Hepatocyte (in vitro differentiated cells): ENCODE measurements at places on chromosomes 5 and 9.

DNA sequence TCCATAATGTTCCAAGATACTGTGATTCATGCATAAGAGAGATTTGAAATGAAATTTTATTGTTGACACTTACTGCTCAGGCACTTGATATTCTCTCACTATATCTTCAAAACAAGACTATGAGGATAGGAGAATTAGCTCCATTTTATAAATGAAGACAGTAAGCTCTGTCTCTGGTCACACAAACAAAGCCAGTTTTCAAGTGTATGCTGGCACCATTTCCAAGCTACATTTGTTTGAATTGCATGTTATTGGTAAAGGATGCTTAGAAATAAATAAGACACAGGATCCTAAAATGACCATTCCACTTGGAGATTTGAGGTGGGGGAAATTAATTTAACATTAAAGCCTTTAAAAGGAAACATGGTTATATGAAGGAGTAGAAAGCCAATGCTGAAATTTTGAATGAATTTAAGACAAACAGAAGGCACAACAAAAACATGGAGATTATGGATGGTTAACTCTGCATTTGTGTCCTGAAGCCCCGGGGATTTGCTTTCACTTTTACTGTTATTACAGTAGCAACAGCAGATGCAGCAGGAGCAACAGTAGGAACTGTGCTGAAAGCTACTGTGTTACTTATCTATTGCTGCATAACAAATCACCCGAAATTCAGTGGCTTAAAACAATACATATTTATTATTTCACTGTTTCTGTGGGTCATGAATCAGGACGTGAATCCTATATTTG, 79.7 kb upstream of the ASTN2 start:
- DNase-seq: no peak

- peak; percentile 33 for DNase-seq
These were observed 75.4 kb upstream of the CDKN2B start for GRCh38 chr9:22084336-22085035.

DNA sequence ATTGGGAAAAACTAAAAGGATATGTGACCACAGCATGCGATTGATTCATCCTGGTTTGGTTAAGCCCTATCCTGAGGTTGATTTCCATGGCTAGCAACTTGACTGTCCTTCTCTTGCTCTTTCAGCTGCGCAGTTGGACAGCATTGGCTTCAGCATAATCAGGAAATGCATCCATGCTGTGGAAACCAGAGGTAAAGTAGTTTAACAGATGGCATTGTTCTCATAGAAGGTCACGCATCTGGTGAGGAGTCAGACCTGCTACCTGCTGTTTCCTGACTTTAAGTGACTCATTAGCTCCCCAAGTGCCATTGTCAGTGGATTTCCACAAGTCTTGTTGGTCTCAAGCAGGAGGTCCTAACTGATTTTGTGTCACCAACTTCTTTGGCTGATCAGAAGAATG, 266.9 kb downstream of the ARHGAP26 start:
- DNase-seq: no peak

DNA sequence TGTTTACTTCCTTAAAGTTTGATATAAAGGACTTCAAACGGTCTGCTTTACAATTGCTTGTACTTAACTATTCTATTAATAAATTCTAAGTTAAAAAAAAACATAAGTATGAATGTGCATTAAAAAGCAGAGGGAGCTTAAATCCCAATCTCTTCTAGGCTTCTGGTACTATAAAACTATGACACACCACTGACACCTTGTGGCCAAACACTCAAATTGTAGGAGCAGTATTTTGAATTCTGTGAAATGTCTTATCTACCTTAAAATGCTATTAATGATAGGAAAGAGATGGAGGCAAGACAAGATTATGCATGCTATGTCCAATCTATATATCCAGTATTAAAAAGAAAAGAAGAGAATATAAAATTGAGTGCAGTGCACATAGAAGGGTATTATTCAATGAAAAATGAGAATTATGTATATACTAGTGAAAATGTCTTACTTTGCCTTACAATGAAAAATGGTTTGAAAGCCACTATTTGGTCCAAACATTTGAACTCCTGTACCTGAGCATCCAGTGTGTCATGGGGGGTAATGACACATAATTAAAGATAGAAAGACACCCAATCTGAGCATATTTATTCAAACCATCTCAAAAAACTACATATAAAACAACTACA, 87.6 kb downstream of the ERP44 start:
- peak; percentile 47 for DNase-seq

- DNase-seq: no peak
These were observed 306.8 kb downstream of the TRPM3 start for GRCh38 chr9:70814597-70814996.

DNA sequence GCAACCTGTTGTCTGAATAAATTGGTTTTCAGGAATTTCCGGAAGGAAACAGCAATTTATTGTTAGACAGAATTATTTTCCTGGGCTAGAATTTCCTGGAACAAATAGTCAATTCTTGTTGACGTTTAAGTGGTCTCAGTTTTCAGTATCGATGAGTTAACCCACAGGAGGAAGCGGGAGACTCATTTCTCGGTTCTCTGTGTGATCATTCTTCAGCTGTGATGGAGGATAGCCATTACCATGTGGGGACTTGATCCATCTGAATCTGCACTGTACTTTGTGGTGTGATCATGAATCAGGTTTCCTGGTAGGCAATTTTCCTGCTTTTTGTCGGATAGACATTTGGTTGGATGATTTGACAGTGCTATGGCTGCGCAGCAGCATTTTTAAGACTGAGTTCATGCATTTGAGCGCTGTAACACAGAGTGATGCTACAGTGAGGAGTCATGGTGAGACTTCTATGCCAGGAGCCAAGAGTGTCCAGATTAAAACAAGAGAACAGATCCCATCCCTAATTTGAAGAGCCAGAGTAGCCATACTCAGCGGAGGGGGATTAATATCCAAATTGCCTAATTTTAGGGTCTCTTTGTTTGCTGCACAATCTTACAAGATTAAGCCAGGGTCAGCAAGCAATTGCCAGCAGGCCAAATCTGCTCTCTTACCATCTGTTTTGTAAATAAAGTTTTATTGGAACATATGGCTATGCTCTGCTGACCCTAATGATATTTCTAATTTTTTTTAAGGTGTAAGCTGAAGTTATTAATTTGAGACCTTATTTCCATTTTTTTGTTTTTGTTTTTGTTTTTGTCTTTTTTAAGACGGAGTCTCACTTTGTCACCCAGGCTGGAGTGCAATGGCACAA, 355.9 kb downstream of the RAB3C start:
- DNase-seq: no peak

DNA sequence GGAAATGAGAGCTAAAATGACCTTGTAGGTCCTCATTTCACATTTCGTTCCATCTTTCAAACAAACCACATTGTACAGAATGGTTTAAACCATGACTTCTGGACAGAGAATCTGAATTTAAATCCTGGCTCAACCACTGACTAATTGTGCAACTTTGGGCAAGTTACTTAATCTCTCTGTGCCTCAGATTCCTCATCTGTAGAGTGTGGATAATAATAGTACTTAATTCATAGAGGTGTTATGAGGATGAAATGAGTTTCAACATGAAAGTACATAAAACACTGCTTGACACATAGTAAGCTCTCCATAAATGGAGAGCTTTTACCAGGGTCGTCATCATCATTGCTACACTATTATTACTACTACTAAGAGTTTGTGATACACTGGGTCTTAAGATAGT, 46.3 kb upstream of the FOXE1 start:
- DNase-seq: no peak

DNA sequence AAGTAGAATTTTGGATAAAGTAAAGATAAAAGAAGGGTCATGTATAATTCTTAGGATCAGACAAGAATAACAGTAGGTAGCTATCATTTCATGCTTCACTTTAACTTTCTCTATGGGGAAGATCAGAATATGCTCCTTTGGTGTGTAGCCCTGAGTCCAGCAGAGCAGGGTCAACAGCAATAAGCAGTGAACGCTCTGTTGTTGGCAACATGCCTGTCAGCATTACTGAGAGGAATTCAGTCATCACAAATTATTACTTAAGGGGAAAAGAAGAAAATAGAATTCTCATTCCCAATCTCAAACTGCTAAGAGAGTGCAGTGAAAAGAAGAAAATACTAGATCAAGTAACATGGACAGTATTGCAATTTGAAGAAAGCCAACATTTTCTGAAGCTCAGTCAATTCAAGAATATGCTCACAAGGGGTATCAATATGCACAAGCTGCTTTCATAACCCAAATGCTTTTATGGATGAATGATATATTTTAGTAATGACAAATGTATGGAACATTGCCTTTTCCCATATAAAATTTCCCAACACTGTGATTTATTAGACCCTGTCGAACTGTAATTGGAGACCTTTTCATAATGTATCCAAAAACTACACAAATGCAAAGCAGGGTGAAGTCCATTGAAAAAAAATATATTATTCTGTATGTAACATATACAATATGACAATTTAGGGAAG, 1359.4 kb downstream of the EFNA5 start:
- no peak for DNase-seq

DNA sequence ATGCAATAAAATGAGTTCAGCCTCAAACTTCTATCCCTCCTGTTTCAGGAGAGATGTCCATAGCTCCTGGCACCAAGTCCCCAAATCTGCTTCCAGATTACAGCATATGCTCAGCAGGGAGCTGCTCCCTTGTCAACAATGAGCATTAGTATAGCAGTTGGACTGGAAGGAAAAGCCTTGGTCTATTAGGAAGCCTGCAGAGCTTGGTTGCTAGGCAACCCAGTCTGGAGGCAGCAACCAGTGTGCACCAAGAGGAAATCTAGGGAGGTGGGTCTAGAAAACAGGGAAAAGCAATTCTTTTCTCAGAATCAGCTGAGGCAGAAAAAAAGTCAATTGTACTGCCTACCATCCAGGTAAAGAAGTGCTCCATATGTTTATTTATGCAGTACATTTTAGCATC, 229.5 kb upstream of the NMUR2 start:
- DNase-seq: peak; percentile 38

DNA sequence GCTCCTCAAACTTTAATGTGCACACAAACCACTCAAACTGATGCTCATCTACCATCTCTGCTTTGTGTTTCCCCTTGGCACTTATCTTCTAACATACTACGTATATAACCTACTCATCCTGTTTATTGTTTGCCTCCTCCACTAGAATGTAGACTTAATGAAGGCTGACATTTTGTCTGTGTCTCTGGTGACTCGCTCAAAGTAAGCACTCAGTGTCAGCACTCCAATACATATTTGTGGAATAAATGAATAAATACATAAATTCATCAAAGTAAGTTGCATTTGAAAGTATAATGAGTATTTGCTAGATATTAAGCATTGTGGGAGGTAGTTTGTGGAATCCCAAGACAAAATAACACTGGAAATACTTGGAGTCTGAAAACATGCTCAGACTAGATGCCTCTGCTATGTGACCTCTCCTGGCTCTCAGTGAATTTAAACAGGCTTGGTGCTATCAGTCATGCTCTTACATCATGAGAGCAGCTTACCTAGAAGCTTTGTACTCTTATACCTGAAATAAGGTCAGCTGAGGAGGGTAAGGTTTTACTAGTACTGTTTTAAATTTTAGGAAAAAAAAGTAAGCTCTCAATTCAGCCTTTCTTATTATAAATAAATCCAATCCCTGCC, 37.0 kb upstream of the RANBP6 start:
- DNase-seq: no peak

GRCh38 chr5:68372161-68372560, 156.6 kb downstream of the PIK3R1 start:
- no peak for DNase-seq

GRCh38 chr5:133362438-133362837, 249.9 kb downstream of the FSTL4 start:
- no peak for DNase-seq

GRCh38 chr5:76333571-76333970, 69.5 kb upstream of the IQGAP2 start:
- no peak for DNase-seq

GRCh38 chr5:75670577-75670976, 46.7 kb downstream of the POC5 start:
- DNase-seq: peak; percentile 36

DNA sequence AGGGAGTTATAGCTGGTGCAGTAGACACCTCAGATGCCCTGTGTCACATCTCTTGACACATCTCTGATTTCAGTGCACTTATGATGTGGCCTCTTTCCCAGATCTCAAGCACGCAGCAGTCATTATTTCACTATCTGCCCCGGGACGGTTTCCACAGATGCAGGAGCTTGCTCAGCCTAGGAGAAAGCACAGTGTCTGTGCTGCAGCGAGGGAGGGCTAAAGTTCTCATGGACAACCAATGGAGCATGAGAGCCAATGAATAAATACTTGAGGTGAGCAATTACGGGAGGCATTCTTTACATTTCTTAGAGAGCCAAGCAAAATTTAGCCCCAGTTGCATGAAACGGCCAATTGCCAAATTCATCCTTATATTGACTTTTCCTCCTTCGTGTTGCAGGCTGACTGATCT, 7.4 kb upstream of the MOB3B start:
- DNase-seq: no peak

DNA sequence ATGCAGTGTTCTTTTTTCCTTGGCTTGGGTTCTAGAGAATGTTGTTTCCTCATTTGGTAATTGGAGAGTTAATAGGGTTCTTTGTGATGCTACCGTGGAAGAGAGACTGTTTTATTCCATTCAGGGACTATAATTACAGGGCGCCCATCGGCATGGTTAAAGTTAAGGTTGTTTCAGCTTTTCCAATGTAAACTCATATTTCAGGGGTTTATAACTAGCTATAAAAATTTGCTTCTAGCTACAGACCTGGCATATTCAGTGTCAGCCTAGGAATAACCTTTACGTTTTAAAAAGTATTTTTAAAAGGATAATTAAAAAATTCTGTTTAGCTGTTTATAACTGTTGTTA, 99.1 kb downstream of the AOPEP start:
- no peak for DNase-seq

- DNase-seq: no peak
These were observed 338.2 kb upstream of the TARS1 start for GRCh38 chr5:33102551-33102950.

GRCh38 chr9:112338561-112338960, 5.1 kb upstream of the PTBP3 start:
- peak; percentile 41 for DNase-seq

DNA sequence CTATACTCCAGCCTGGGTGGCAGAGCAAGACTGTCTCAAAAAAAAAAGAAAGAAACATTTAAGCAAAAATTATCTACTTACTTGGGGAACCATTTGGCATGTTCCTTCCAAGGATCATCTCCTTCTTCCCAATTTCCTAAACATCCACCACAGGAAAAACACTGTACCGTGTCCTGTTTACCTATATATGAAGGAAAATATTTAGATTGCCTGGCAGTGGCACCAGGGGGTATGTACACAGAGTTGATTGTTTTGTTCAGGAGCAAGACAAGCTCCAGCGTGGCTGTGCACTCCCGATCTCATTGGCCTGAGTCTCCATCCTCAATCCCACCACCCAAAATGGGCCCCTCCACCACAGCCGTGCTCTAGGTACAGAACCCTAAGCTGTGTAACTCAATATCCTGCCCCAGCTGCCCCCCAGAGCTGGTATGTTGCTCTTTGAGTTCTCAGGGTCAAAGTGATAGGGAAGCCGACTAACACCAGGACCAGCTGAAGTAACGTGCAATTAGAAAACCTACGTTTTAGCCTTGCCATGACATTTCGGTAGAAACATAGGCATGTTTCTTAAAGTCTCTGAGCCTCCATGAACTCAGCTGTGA, 13.8 kb downstream of the NAIP start:
- DNase-seq: no peak

GRCh38 chr5:1103505-1104326, 8.1 kb downstream of the SLC12A7 start:
- DNase-seq: peak; percentile 64

- no peak for DNase-seq
These were observed 14.5 kb upstream of the ANKRD55 start for GRCh38 chr5:56247592-56247991.
